ENCODE measurements at places on chromosomes 3 and 15.
A peak's percentile ranks its signal among the peaks of the same experiment; 100 is the strongest.

DNA sequence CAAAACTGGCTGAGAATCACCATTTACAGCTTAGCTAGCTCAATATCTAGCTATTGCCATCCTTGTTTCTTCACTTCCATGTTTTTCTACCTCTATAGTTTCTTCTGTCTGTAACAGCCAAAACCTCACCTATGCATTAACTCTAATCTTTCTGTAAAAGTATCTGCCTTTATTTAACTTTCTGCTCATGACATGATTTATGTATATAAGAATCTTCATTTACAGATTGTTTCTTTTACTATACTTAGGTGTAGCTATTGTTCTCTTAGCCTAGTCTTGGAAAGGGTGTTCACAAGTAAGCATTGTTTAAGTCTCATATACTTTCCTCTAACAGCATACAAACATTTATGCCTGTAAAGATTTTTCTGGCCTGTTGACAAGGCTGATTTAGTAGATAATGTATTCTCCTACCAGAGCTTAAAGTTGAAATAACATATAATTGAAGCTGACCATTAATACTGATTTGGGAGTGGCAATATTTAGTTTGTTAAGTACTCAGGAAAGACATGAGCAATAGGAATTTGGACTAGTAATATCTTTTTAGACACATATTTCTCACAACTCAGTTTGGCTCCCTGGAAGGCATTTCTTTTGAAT, 9.4 kb downstream of the FILIP1L start:
- no peak for DNase-seq

DNA sequence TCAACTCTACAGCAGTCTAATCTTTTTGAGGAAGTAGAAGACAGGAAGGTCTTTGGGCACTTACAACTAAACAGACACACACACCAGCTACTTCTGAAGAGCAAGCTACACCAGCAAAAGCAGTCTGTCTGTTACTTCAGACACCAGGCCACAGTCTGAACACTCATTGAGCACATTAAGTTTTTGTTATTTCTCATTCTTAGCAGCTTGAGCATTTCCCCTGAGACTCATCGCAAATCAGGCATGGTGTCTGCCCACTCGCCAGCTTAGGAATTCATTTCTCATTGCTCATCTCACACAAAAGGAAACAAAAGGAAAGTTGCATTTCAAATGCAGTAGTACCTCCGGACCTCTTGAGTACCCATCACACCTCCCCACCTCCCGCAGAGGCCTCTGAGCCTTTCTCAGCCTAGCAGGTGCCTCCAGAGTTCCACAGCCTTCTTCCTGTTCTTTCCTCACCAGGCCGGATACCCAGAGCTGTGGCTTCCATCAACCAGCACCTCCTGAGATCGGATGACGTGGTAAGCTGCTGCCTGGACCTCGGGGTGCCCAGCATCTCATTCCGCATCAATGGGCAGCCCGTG, 302.0 kb downstream of the RYR3 start:
- DNase-seq: no peak

DNA sequence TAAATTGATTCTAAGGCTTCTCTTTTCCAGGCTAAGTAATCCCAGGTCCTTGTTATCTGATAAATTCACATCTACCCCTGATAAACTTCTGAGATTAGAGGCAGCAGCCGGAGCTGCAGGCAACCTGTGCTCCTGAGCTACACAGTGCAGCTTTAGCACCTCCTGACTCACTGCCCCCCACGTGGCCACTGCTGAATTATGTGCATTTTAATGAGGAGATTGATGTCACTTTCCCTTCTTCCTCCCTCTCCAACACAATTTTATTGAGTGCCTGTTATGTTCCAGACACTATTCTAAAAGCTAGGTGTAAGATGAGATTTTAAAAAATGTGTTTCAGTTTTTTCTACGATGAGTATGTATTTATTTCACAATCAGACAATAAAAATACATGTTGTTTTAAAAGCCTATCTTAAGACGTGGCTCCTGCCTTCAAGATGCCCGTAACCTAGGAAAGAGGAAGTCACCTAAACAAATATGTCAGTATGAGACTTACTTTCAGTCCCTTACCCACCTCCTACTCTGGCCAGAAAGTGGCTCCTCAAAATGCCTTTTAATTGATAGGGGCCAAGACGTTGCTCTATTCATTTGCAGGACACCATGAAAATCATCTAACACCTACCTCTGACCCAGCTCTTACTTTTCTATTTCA, 161.5 kb upstream of the PFN2 start:
- no peak for DNase-seq

- DNase-seq: no peak
These were observed 188.7 kb downstream of the UBE3A start for GRCh38 chr15:25250011-25250596.

DNA sequence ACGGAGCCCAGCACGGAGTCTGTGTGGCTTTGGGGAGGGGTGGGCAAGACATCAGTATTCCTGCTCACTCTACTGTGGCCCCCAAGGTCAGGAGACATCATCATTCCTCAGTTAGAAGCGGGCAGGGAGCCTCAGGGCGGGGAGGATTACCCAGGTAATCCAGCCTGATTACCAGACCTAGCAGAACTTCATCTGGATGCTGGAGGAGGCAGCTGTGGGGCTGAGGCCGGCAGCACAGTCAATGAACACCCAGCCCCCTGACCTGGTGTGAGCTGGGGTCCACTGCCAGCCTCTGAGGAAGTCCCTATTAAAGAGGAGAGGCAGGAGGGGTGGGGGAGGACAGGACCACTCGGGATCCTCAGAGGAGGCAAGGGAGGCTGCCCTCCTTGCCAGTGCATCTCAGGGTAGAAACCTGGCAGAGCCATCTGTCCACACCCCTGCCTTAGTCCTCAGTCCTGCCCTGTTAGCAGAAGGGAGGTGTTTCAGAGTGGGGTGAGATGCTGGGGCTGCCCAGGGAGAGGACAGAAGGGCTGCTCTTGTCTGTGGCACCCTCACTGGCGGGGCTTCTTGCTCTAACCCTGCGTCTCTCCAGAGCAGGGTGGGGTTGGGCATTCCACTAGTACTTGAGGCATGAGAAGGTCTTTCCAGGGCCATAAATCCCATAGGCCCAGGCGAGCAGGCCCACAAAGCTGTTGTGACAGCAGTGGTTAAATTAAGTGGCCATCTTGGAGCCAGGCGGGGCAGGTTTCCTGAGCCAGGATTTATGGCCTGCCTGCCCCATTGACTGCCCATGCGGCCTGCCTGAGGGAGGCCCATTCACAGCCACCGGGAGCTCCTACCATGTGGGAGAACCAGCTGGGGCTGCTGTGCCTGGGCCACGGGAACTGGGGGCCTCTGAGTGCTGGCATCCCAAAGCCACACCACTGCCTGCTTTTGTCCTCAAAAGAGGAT, 82.1 kb downstream of the LINGO1 start:
- DNase-seq: no peak

DNA sequence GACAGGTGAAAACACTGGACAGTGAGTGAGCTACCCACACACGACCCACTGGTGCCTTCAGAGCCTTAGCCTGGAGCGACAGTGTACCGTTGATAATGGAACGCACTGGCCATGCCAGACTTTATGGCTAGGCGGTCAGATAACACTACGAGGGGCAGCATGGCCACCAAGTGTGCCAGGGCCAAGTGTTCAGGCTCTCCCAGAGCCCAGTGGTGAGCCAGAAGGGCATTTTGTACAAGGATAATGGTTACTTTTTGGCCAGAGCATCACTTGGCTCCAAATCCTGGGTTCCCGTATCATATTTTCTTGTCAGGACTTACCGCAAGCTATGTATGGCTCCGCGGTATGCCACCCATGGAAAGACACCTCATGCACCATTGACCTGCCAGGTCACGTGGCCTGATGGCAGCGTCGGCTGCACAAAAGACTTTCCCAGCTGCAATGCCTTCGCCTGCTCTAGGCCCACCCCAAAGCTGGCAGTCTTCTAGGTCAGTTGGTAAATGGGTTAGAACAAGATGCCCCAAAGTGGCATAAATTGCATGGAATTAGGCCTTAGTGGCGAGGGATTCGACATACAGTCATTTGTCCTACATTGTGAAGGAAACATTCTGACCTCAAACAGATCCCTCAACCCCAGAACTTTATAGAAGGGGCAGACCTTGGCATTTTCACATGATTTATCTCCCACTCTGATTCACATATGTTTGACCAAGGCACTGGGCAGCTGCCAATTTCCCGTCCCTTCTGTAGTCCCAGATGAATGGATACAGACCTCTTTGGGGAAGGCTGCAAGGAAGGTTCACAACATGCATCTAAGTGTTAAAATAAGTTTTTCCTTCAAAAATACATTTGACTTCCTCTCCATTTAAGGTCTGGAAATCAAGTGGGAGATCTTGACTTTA, 12.2 kb upstream of the SLC28A1 start:
- no peak for DNase-seq

- DNase-seq: no peak
These were observed 102.0 kb upstream of the MYRIP start for GRCh38 chr3:39707314-39707909.

- no peak for DNase-seq
These were observed 648 bp downstream of the ACAN start for GRCh38 chr15:88803920-88804247.

GRCh38 chr15:89197503-89197971, 23.8 kb downstream of the RLBP1 start:
- no peak for DNase-seq

- peak; percentile 59 for DNase-seq
These were observed 788 bp upstream of the WDR73 start for GRCh38 chr15:84654689-84655453.

- DNase-seq: no peak
These were observed 48.1 kb upstream of the PCSK6 start for GRCh38 chr15:101537483-101538080.

GRCh38 chr15:78983146-78983918, 38.5 kb upstream of the CTSH start:
- no peak for DNase-seq

DNA sequence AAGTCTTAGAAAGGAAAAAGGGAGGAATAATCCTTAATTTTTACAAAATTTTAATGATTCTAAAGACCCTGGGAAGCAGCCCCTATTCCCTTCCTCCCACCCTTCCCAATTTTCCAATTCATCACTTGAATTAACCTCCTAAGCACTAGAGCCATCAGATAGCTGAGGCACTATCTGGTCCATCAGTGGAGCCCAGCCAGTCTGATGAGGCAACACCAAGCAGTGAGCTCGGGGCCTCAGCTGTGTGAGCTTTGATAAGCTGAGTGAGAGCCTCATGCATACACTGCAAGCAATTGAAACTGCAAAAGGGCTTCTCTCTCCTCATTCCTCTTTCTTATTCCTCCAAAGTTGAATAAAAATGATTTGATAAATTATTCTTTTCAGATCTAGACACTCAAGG, 31.9 kb downstream of the TUSC7 start:
- no peak for DNase-seq

GRCh38 chr15:52682781-52683180, 3.6 kb upstream of the ATOSA start:
- no peak for DNase-seq

- no peak for DNase-seq
These were observed 88.6 kb downstream of the TBL1XR1 start for GRCh38 chr3:177108648-177109047.

All from activated CD4-positive, CD25-positive, alpha-beta regulatory T cell treated with anti-CD3 and anti-CD28 coated beads, Interleukin-2, amount 50 U/mL, for 16 hours (primary cell).